HAP-1 (cell line): ENCODE measurements at places on chromosomes 3 and 15.

- no peak for DNase-seq
These were observed 100.6 kb downstream of the CYP19A1 start for GRCh38 chr15:51237816-51238215.

DNA sequence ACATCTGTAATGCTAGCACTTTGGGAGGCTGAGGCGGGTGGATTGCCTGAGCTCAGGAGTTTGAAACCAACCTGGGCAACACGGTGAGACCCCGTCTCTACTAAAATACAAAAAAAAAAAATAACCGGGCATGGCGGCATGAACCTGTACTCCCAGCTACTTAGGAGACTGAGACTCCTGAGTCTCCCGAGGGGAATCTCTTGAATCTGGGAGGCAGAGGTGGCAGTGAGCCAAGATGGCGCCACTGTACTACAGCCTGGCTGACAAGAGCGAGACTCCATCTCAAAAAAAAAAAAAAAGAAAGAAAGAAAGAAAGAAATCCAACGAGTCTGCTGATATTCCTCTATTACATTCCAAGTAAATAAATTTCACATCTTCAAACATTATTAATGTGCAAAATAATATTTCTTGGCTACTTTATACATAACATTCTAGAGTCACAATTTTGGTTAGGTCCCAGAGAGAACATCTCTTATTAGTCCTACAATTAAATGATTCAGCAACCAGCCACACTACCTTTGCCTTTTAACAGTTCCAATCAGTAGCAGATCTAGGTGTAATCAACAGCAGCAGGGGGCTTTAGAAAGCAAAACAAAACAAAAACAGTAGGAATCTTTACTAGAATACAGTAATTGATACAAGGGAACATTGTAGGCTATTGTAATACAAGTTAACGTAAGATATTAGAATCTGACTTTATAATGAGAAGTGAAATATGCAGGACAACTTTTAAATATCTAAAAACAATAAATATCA, 195.8 kb downstream of the TBC1D5 start:
- no peak for DNase-seq

GRCh38 chr3:46993986-46994385, 14.5 kb downstream of the NBEAL2 start:
- DNase-seq = no peak

DNA sequence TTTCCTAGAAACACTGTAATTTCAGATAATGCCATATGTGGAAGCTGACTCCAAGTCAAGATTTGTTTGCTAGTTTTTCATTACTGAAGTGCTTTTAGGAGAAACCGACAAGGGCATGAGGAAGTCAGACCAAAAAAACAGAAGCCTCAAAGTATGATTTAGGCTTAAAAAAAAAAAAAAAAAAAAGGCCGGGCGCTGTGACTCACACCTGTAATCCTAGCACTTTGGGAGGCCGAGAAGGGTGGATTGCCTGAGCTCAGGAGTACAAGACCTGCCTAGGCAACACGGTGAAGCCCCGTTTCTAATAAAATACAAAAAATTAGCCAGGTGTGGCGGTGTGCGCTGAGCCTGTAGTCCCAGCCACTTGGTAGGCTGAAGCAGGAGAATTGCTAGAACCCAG, 11.6 kb downstream of the RPL15 start:
- DNase-seq = no peak

- no peak for DNase-seq
These were observed at the start of gene ECE2 for GRCh38 chr3:184275961-184276910. TSS of gene ECE2 (plus strand) at chr3:184276022. CDS start at chr3:184276154, 132 bp downstream.
